ENCODE measurements at places on chromosomes 3 and 15.

- no peak for DNase-seq
Measured at GRCh38 chr15:57382215-57382614, 5.9 kb downstream of the CGNL1 start.

GRCh38 chr15:92142242-92143232 is 251.1 kb upstream of the ST8SIA2 start:
- no peak for DNase-seq

GRCh38 chr3:10627884-10628572 is 122.6 kb upstream of the ATP2B2 start:
- DNase-seq: no peak

DNA sequence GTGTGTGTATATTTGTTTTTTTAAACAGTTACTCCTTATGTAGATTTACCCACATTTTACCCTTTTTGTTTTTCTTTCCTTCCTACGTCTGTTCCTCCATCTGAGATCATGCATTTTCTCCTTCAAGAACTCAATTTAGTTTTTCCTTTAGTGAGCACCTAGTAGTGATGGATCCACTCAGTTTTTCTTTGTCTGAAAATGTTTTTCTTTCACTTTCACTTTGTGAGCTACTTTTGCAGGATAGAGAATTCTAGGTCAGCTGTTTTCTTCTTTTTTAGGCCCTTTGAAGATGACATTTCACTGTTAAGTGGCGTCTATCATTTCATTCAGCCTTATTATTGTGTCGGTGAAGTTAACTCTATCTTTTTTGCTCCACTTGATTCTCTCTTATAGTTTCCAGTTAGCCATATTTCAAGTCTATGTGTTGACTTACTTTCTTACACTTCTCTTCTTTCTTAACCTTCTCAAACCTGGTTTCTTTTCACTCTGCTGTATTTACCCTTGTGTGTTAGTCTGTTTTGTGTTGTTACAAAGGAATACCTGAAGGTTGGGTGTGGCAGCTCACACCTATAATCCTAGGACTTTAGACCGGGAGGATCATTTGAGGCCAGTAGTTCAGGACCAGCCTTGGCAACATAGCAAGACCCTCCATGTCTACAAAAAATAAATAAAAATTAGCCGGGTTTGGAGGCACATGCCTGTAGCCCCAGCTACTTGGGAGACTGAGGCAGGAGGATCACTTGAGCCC is 55.8 kb downstream of the PRKCI start:
- no peak for DNase-seq

DNA sequence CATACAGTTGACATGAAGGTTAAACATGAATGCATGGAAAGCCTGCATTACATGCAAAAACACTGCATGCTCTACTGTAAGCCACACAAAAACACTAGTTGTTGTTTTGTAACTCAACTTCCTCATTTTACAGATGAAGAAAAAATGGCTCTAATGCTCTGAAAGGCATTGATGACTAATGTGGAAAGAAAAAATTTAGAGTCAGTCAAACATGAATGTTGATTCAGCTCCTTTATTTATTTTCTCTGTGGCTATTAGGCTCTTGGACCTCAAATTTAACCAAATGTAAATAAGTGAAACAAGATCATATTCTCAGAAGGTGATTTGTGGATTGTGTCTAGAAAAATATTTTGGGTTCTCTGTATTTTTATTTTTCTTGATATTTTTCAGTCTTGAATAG is 336.7 kb upstream of the ZNF717 start:
- DNase-seq: no peak

GRCh38 chr3:184361932-184362667 is 590 bp downstream of the POLR2H start:
- DNase-seq: peak; percentile 89

DNA sequence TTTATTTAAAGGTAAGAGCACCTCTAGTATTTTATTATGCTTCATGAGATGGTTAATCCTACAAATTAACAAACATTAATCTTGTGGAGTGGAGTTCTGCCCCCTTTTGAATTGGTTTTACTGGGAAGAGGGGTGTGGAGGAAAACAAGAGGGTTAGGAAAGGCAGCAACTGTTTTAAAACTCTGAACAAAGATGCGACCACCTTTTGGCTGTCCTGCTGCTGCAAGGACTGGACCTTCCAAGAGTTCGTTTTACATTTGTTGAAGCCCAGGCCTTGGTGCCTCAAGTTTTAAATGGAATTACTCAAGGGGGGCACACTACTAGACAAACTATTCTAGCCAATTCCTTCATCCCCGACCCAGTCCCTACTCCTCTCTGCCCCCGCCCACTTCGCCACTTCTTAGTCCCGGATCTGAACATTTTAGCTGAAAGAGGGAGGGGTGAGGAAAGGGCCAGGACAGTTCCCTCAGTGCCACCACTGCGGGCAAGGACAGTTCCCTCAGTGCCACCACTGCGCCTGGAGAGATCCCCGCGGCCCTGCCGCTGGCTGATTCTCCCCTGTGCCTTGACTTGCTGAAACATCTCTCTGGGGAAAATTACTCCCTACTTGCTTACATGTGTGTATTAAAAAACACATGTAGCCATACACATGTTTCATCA is 11.2 kb downstream of the SOX2 start:
- DNase-seq: no peak

DNA sequence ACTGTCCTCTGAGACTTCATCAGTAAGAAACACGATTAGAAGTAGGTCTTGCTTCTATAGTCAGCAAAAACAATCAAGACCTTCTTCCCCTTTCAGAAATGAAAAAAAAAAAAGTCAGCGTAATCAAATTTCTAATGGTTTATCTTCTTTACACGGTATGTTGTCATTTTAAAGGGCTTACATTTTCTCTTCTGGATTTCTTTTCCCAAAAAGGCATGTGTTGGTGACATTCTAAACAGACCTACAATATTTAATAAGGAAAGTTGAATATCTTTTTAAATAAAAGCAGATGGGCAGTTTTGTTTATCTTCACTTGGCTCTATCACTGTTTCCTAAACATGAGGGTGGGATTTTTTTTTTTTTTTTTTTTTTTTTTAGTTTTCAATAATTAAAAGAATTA is 197.3 kb upstream of the ADAMTS9 start:
- DNase-seq: no peak

DNA sequence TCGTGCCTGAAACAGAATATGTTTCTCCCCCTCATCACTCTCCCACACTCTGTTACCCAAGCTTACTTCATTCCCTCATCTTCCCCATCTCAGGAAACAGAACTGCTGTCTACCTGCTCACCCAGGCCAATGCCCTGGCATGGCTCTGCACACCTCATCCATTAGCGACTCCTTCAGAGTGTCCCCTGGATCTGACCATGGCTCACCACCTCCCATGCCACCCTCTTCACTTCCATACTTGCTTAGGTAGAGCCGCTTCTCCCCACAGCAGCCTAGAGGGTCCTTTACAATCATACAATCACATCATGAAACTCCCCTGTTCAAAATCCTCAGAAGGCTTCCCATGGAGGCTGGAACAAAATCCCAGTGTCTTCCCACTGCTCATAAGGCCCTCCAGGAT is 33.9 kb upstream of the RAD18 start:
- DNase-seq: no peak

- no peak for DNase-seq
Measured at GRCh38 chr15:85792912-85793590, 1.7 kb downstream of the KLHL25 start.

DNA sequence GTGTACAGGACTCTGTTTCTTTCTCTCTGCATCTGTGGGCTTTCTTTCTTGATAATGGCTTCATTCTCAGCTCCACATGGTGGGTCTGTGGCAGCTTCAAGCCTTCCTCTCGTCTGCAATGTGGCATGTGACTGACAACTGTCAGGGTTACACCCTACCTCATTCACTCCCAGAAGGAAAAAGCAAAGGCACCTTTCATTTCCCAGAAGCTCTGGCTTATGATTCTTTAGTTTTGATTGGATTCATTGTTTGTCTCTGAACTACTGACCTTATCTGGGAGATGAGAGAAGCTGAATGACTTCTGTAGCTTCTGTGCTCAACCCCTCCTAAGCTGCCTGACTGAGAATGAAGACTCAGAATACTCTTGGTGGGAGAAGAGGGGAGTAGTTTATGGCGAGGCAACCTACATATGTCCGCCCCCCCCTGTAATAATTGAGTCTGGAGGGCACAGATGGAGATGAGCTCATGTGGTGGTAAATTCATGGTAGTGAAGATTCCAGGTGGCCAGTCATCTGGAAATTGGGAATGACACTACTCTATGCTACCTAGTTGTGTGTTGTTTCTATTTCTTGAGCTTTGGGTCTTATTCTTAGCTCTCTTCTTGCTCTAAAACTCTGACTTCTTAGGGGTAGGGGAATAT is 38.4 kb downstream of the KCNAB1 start:
- DNase-seq: no peak

- DNase-seq: no peak
Measured at GRCh38 chr15:37038716-37039106, 61.6 kb downstream of the MEIS2 start.

GRCh38 chr15:96390986-96391385 is 60.5 kb downstream of the NR2F2 start:
- no peak for DNase-seq
